ENCODE measurements at places on chromosomes 7 and 10.

- no peak for DNase-seq
Measured at GRCh38 chr7:28565980-28566379, 153.7 kb downstream of the CREB5 start.

DNA sequence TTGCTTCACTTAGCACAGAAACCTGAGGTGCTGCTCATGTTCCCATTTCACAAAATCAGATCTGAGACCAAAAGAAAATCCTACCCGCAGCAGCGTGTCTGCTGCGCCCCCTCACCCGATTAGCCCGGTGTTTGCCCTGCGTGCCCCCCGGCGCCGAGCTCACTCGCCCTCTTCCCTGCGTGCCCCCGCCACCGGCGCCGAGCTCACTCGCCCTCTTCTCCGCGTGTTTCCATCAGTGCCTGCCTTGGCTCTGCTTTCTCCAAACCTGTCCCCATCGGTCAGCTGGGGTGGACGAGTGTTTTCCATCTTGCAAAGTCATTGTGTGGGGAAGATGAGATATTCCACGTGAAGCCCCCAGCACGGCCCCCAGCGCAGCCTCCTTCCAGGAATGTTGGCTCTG lies 225.3 kb upstream of the PITRM1 start:
- DNase-seq: no peak

DNA sequence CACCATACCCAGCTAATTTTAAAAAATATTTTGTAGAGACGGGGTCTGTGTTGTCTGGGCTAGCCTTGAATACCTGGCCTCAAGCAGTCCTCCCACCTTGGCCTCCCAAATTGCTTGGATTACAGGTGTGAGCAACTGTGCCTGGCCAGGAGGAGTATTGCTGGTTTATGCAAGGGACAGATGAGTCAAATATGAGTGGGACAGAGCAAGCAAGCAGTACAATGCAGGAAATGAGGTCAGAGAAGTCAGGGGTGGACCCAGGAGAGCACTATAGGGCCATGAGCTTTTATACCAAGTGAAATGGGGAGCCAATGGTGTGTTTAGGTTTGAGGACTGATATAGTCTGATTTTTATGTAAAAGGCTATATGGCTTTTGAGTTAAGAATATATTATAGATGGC lies 6.3 kb downstream of the TSPAN13 start:
- no peak for DNase-seq

- DNase-seq: no peak
Measured at GRCh38 chr7:150938566-150938965, 39.6 kb downstream of the KCNH2 start.

GRCh38 chr7:50166997-50167965 lies 74.2 kb upstream of the ZPBP start:
- DNase-seq: no peak

DNA sequence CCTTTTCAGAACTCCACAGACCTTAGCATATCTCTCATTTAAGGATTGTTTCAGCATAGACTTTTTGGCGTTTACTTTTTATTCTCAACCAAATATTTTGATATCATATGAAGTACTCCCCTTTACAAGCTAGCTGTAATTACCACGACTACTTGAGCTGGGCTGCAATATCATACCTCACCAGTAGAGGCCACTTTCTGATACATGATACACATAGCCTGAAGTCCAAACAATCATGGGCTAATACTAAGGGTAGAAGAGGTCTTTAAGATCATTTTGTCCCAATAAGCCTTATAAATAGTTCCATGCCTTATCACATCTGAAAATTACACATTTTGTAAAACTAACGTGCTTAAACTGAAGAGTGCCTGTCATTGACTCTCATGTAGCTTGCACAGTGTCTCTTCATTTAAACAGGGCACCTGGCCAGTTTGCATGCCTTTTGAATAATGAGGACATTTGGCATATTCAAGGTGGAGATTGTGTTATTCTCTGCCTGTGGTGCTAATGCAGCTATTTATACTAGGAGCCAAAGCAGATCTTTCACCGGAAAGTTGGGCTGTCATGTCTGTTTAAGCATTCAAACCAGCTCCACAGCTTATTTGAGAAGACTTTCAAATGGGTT lies 403.7 kb upstream of the ZMIZ1 start:
- DNase-seq: peak; percentile 31

- no peak for DNase-seq
Measured at GRCh38 chr7:105209870-105210269, 178.9 kb downstream of the SRPK2 start.

GRCh38 chr10:58642916-58643428 lies 130.3 kb downstream of the BICC1 start:
- no peak for DNase-seq

- no peak for DNase-seq
Measured at GRCh38 chr10:3248526-3249306, 76.1 kb upstream of the PITRM1 start.

DNA sequence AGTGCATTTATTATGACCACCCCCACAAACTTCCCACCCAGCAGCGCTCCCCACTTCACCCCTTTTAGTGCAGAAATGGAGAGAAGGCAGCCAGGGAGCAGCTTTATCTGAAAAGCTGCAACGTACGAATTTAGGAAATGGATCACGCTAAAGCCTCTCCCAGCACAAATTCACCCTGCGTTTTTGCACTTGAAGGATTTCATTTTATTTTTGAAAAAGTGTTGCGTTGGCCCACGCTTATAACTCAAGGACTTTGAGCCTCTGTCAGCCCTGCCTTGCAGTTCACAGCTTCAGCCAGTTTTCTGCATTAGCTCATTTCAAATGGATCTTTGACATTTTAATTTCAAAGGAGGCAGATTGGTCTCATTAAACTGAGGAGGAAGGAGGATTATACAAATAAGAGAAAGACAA lies 556.1 kb downstream of the KCNMA1 start:
- DNase-seq: no peak

DNA sequence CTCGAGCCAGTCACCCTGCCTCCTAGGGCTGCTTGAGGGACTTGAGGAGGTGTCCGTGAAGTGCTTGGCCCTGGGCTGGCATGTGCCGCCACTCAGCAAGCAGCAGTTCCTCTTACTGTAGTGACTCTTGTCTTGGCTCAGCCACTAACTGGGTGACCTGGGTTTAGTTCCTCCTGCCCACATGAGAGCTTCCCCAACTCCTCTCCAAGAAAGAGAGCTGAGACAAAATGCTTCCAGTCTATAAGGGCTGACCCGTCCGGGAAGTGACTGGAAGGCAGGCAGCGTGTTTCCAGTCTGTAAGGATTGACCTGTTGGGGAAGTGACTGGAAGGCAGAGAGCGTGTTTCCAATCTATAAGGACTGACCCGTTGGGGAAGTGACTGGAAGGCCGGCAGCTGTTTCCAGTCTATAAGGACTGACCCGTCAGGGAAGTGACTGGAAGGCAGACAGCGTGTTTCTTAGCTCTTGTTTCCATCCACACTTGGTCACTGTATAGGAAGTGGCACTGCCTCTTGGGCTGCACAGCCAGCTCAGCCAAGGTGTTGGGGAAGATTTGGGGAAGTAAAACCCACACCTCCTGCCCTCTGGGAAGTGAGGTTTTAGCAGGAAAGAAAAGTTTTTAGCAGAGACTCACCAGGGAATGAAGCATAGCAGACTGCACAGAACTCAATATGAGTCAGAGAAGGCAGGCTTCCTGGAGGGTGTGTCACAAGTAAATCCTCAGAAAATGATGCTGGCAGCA lies 53.3 kb upstream of the PPIF start:
- no peak for DNase-seq

- no peak for DNase-seq
Measured at GRCh38 chr7:11172835-11173234, 199.2 kb downstream of the PHF14 start.

- DNase-seq: peak; percentile 70
Measured at GRCh38 chr10:125707541-125708468, 11.7 kb upstream of the EDRF1 start.

DNA sequence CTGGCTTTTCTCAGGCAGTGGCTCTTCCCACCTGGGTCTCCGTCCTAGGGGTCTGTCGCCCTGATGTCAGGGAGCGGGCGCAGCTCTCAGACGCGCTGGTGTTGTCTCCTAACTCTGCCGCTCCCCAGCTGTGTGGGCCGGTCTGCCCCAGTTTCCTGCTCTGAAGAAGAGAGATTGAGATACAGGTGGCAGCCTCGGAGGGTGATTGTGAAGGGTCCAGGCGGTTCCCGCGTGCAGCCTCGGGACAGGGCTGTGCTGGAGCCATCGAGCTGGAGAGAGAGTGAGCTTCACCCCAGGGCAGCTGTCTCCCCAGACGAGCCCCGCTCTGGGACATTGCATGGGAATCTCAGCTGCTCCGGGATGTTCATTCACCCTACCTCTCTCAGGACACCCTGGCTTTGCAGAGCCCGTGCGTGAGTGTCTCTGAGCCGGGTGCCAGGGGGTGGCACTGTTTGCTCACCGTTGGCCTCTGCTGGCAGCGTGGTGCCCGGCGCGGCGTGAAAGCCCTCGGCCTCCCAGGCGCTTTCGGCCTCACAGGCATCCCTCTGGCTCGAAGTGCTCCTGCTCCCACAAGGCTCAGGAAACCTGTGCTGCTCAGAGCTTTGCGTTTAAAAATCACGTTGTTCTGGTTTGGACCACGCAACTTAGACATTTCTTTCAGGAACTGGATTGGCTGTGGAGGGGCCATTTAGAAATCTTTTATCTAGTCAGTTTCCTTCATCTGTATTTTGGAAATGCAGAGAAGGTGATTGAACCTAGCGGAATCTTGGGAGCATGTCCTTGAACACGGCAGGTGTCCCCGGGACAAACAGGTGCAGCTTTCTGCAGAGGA lies 33.8 kb upstream of the ZFAND2A start:
- no peak for DNase-seq

DNA sequence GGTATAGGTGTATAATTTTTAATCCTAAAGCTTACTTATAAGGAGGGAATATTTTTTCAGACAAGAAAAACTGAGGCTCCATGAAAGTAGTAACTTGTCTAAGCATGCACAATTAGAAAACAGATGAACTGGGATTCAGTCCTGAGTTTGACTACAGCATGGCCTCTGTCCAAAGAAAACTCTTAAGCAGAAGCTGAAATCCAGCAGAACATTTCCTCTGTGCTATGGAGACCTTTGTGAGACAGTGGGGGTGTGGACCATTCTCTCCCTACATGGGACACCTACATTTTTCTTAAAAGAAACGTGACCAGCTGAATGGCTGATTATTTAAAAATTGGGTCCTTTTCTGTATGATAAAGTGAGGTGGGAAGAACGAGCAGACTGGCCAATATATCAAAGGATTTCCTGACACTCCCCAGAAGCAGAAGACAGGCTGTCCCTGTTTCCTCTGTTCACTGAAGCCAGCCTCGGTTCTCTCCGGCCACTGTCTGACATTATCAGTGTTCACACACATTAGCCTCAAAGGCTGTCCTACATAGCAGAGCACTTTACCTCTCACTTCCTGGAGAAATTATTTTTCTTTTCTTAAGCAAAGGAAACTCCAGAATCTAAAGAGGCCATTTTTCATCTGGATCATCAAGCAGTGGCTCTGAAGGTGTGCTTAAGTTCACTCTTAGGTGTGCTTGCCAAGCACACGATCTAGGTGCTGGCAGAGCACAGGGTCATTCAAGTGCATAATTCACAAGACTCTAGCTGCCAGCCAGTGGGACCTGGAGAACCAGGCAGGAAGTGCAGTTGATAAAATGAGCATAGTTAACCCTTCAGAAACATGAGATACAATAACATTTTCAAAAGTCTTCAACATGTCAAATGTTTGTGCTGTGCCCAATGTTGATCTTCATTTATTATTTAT lies 40.4 kb upstream of the KIAA1217 start:
- no peak for DNase-seq

DNA sequence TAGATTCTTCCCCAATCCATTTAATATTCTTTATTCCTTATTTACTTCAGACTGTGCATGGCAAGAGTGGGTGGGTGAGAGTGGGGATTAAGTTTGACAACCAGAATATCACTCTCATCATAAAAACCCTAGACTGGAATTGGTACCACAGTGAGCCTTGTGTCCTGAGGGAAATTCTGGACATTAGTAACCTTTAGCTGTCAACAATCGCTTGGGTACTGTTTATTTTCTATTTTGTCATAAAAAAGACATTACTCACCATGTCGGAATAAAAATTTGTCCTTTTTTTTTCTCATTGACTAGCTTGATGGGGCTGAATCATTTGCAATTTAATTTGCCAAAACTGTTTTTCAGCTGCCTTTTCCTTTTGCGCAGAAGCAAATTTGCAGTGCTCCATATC lies 176.1 kb upstream of the SEMA3C start:
- DNase-seq: no peak

DNA sequence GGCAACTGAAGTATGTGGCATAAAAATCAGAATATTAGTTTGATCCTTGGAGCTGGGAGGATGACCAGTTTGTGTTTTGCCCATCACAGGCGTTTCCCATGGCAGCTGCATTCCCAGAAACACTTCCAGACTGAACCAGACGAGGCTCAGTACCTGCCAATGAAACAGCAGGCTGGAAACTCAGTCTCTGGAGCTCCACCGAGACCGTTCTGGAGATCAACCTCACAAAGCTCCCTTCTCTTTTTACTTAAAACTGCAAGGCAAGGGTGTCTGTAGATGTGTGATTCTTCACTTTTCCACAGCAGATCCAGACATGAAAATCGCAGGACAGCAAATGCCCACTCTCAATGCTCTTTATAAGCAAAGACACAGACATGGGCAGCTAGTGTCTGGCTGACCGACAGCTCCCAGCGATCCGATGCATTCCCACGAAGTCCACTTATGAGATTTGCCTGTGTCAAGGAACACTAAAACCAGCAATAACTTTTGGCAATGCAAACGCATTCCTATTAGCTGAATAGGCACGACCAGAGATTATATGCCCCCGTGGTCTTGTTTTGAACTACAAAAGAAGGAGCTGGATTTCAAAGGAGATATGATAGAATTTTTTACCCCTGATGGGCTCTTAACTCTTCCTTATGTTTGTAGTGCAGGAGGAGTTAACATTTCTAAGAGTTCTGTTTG lies 72.6 kb downstream of the ADAM12 start:
- DNase-seq: no peak

Measured in HEK293T (cell line).